ENCODE measurements at places on chromosomes 4 and X. TPM values are rescaled to one million over a fixed set of nuclear protein-coding genes. Genes with fewer than 3 reads are reported as not detected.

DNA sequence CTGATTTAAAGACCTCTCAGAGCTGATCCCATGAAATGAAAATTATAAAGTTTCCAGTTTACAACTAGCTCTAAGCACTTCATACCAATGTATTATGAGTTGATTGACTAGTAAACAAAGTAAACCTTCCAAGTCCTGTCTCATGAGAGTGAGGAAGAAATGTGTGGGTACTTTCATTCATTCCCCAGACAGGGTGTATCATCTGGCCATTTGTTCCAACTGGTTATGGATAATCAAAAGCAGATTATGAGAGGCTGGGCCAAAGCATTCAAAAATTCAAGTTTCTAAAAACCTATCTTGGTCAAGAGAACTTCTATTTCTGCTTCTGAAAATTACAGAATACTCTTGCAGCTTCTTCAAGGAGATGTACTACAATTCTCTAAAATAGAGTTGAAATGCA is 193.3 kb upstream of the RASGEF1B start:
- H3K4me1 ChIP-seq: no peaks in the 10 kb centered on the region
- no peak for DNase-seq
- H3K4me3 ChIP-seq: no peak overlapping the region
- H3K27ac ChIP-seq: no peak overlapping the region
- no peaks in the 10 kb centered on the region for H3K27me3 ChIP-seq
- no peaks in the 10 kb centered on the region for H3K36me3 ChIP-seq

- no peak for DNase-seq
- H3K27ac ChIP-seq: no peak overlapping the region
- no peak overlapping the region for H3K4me3 ChIP-seq
- no peaks in the 10 kb centered on the region for H3K4me1 ChIP-seq
Observed at GRCh38 chrX:3518870-3519269, 172.4 kb upstream of the MXRA5 start.

DNA sequence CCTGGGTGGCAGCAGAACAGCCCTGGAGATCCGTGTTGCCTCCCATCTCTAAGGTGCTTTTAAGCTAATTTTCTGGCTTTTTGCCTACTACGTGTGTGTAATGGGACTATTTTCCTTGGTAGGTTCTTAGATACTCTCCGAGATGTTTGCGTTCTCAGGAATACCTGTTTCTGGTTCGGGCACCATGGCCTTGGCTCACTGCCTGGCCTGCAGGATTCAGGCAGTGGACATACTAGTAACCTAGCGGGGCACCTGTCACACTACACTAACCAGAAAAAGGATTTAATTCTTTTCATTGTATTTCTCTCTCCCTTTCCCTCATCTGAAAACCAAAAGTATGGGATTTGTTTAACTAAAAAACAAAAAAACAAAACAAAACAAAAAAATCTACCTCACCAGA is 29.2 kb downstream of the FHIP1A start:
- no peak for DNase-seq
- H3K27me3 ChIP-seq: no peaks in the 10 kb centered on the region
- H3K4me3 ChIP-seq: no peak overlapping the region
- no peaks in the 10 kb centered on the region for H3K36me3 ChIP-seq

GRCh38 chrX:154446430-154446829 is 2.5 kb downstream of the FAM50A start:
- DNase-seq: no peak
- peaks cover 6% of the 10 kb centered on the region for H3K36me3 ChIP-seq
- H3K27ac ChIP-seq: no peak overlapping the region
- no peaks in the 10 kb centered on the region for H3K27me3 ChIP-seq

- H3K27me3 ChIP-seq: no peaks in the 10 kb centered on the region
- no peaks in the 10 kb centered on the region for H3K36me3 ChIP-seq
- H3K4me3 ChIP-seq: no peak overlapping the region
- DNase-seq: no peak
- H3K4me1 ChIP-seq: no peaks in the 10 kb centered on the region
Observed at GRCh38 chr4:18631586-18631985, 610.0 kb upstream of the LCORL start.

Gene ZNF827
- total RNA-seq: 22.6 TPM
